Stimulated activated CD8-positive, alpha-beta memory T cell treated with anti-CD3 and anti-CD28 coated beads, Interleukin-7, amount 100 ng/mL, for 1 hour (primary cell): ENCODE measurements at places on chromosomes 6 and 20.

DNA sequence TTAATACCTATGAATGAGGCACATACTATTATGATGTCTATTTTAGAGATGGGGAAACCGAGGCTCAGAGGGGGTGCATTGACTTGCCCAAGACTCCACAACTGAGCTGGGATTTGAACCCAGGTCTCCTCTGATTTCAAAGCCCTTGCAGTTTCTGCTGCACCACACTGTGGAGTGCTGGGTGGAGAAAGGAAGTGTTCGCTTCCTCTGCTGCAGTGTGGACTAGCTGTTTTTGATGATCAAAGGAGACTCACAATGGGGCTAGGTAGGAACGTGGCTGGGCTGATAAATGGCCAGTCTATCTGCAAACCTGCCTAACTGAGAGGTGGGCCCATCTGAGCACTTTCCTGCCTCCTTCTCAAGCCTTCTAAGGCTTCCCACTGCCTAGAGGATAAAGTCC, 87.2 kb downstream of the CD40 start:
- DNase-seq, result no peak

DNA sequence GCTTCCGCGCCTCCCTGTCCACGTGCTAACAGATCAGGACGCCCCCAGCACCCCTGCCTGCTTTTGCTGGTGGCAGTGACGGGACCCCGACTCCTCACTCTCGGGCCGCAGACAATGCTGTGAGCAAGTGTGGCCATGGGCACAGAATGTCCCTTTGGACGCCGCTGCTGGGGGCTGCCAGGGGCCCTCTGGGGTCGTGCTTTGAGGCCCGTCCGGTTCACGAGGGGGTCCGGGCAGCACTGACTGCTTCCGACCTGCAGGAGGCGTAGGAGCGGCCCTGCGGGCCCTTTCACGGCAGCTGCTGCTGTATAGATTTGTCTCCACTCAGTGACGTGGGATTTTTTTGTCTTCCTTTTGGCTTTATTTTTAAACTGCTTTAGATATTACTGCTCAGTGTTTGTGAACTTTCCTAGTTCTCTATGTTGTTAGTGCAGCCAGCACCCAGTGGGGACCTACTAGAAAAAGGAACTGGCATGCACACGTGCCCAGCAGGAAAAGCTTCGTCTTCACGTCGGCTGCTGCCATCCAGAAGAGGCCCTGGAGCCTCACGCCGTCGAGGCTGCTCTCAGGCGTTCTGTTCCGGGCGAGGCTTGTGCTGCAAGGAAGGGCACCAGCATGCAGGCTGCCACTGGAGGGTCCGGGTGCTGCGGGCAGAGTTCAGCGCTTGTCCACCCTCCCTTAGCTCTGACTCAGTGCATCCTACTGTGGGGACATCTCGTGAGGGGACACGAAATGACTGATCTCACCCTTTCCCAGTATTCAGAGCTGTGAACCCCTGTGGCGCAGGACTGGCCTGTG, 21.7 kb downstream of the UCKL1 start:
- DNase-seq, result no peak

GRCh38 chr6:108920751-108921150, 72.5 kb downstream of the ARMC2 start:
- no peak for DNase-seq

GRCh38 chr20:45253261-45253660, 1.1 kb downstream of the SLPI start:
- no peak for DNase-seq

GRCh38 chr6:36422714-36423100, 19.9 kb downstream of the PXT1 start:
- no peak for DNase-seq

GRCh38 chr6:20034408-20034769, 177.9 kb downstream of the MBOAT1 start:
- no peak for DNase-seq

DNA sequence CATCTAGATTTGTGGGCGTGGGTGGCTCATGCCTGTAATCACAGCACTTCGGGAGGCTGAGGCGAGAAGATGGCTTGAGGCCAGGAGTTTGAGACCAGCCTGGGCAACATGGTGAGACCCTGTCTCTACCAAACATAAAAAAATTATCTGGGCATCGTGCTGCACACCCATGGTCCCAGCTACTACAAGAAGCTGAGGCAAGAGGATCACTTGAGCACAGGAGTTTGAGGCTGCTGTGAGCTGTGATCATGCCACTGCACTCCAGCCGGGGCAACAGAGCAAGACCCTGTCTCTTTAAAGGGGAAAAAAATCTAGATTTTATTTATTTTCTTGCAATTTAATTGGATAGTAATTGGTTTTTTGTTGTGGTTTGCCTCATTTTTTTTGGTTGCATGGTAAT, 53.6 kb downstream of the DEK start:
- DNase-seq, result no peak

- no peak for DNase-seq
These were observed 40.6 kb downstream of the DOK5 start for GRCh38 chr20:54515793-54516628.

DNA sequence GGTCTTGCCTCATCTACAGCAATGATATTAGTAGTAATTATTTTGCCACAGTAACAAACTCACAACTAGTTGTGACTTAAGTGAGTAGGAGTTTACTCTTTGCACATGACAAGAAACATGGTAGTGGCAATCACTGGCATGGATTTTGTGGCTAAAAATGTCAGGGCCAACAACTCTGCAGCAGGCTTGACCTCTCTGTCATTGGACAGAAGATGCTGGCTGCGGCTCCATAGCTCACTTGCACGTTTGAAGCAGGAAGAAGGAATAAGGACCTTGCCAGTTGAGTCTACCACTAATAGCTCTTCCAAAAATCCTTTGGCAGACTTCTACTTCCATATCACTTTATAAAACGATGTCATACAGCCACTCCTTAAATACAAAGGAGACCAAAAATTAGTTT, 117.3 kb downstream of the ADGRG6 start:
- DNase-seq, result no peak

DNA sequence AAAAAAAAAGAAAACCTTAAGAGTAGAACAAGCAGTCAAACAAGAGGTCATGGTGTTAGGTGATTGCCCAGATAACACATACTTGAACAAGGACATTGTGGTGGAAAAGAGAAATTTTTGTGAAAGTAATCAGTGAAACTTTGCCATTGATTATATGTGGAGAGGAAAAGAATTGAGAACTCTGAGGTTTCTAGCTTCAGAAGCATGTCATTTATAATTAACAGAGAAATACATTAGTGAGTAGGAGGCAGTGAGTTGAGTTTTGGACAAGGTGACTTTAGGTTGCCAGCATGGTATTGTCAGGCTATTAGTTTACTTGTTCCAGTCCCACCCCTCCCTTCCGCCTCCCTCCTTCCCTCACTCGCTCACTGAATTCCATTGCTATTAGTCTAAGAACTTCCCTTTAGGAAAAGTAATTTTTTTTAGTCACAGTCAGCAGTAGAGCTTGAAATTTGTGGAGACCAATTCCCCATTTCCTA, 17.2 kb downstream of the TAB2 start:
- no peak for DNase-seq

DNA sequence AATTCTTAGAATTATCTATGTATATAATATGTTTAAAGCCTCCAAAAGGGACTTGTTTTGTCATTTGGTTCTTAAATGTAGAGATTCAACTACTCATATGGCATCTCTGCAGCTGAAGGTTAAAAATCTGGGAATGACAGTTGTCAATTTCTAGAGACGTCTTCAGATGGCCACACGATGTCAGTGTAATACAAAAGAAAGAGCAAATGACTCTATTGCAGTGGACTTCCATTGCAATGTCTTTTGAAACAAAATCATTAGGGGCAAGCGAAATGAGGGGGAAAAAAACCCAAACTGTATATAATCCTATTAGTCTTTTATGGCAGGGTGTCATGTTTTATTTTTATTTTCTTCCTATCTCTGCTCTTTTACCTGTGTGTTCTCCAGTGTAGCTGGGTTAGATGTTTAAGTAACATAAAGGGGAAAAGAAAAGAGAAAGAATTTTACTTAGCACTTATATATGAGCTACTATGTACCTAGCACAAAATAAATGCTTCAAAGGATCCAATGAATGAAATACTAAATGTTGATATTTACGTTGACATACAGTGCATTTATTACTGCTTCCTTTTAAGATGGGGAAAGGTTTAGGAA, 26.2 kb downstream of the CCN2 start:
- no peak for DNase-seq

- DNase-seq, result no peak
These were observed 26.5 kb downstream of the CYB5R4 start for GRCh38 chr6:83885984-83886383.

GRCh38 chr6:128803911-128804310, 79.0 kb upstream of the LAMA2 start:
- DNase-seq, result no peak

DNA sequence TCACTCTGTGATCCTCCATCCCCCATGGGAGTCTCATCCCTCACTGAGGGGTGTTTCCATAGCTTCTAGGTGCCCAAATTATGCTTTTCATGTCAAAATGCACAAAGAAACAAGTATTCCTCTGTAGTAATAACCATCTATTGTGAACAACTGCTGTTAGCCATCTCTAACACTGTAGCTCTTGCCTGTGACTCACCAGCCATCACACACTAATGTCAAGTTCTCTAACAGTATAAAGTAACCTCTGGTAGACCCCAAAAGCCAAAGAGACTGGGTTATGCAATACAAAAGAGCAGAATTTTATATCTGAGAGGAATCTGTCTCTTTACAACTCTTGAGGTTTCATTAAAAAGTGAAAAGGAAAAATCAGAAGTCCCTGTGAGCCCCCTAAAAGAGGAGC, 25.4 kb upstream of the IYD start:
- no peak for DNase-seq

DNA sequence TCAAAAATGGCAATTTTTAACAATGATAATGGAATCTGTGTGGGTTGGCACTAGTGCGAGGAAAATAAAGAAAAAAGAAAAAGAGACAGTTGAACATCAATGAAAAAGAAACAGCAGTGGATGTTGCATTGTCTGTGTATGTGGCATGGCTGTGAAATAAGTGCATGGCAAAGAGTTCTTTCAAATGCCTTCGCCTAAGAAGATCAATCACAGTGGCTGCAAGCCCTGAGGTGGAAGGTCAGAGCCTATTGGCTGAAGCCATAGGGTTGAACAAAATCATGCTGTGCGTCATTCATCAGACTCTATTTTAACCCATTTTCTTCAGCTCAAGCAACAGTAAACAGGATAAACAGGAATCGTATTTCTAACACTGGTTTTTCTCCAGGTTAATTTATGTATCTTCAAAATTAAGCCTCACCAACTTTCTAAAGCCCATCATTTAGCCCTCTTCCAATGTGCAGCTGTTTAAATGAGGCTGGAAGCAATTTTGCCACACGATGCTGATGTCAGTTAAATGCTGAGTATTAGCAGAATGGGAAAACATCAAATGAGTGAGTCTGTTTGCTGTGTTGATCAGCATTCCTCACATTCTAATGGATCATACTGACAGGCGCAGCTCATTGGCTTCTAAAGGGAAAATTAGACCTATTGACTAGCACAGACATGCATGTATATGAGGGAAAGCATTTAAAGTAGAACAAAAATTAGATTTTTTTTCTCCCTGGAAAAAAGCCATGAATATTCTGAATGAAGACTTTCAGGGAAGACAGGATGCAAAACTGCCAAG, 955.9 kb upstream of the EYS start:
- no peak for DNase-seq

- no peak for DNase-seq
These were observed 44.4 kb downstream of the BMP7 start for GRCh38 chr20:57221916-57222630.

DNA sequence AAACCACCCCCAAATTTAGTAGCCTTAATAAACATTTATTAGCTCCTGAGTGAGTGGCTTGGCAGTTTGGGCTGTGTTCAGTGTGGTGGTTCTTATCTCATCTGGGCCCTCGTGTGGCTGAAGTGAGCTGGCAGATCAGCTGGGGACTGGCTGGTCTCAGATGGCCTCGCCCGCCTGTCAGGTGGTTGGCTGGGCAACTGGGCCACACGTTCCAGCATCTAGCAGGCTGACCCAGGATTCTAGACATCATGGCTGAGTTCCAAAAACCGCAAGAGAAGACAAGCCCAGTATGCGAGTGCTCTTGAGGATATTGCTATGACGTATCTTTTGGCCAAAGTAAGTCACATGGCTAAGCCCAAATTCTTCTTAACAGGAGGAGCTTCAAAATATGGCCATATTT, 28.9 kb downstream of the EIF2S2 start:
- no peak for DNase-seq

DNA sequence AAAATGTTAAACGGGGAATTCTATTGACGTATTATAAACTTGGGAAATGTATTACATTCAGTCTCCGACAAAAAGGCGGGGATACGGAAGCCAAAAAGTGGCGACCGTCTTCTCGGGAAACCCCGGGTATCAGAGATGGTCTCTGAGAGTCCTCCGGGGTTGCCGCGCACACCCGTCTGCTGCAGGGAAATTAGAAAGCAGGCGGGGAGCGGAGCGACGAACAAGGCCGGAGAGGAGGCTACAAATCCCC, 1.5 kb downstream of the SALL4 start:
- DNase-seq, result no peak

DNA sequence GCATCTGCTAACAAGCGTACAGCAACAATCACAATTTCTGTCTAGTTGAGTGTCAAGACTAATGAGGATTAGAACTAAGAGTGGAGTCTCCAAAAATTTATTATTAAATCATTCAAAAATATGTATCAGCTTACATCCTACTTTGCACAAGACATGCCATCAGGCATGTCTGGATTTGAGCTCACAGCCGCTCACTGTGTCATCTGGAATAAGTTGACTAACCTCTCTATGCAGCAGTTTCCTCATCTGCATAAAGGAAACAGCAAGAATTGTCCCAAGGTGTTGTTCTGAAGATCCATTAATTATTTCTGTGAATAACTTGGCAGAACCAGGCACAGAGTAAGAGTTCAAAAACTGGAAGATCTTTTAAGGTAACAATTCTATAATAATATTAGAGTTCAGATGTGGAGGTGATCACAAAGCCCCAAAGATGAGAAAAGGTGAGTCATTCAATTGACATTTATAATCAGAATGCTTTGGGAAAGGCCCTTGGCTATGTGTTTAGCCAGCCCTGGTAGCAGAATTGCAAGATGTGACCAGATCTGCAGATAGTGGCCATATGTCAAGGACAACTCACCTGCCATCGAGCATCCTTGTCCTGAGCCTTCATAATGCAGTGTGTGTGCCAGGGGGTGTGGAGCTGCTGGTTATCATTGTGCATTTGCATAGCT, 264.0 kb downstream of the FOXA2 start:
- no peak for DNase-seq

- no peak for DNase-seq
These were observed 20.4 kb downstream of the ZNF184 start for GRCh38 chr6:27452496-27452897.

DNA sequence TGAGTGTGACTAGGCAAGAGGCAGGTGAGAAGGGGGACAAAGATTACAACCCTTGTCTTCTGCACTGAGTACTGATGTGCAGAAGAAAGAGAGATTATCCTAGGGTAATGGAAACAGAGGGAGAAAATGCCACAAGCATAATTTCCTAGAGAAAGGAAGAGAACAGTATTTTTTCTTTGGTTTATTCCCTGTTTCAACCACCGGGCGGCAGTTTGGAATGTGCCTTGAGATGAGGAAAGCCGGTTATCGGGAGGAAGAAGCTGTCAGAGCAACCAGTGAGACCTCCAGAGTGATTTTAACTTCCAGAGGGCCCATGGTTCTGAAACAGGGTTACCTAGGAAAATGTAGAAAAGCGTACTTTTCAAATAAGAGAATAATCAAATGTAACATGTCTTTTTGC, 121.4 kb downstream of the REV3L start:
- DNase-seq, result no peak

GRCh38 chr6:166616261-166617238, 10.5 kb downstream of the RPS6KA2 start:
- DNase-seq, result no peak
